ENCODE measurements at places on chromosomes 4 and X.

DNA sequence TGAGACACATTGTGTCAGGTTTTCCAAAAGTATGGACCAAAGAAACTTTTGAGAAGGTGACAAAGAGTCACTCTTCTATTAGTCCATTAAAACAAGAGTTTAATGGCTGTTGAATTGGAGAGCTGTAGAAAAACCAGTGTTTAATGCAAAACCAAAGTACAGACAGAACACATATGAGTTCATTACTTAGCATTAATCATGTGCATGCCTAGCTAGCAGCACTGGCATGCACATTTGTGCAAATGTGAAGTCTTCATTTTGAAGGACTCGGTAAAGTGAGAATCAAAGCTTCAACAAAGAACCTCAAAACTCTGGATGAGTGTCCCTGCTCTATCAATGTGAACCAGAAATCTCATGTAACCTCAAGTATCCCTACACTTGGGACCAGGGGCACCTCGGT is 256.3 kb upstream of the PPARGC1A start:
- DNase-seq: no peak

DNA sequence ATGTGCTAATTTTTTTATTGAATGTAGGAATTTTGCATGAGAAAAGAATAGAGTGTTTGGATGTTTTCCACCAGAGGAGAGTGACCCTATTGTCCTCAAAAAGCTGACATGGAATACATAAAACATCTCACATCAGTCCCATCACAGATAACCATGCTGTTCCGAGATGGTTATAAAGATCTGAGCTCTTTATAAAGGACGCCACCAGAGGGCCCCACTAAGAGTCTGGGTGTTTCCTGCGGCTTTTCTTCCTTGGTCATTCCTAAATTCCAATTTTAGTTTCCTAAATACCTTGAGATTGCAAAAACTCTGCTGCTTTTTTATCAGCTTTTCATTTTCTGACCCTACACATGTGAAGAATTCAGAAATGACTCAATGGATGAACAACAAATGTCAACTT is 504.5 kb upstream of the FRG1 start:
- no peak for DNase-seq

GRCh38 chrX:45230410-45230809 is 29.7 kb upstream of the DIPK2B start:
- no peak for DNase-seq

DNA sequence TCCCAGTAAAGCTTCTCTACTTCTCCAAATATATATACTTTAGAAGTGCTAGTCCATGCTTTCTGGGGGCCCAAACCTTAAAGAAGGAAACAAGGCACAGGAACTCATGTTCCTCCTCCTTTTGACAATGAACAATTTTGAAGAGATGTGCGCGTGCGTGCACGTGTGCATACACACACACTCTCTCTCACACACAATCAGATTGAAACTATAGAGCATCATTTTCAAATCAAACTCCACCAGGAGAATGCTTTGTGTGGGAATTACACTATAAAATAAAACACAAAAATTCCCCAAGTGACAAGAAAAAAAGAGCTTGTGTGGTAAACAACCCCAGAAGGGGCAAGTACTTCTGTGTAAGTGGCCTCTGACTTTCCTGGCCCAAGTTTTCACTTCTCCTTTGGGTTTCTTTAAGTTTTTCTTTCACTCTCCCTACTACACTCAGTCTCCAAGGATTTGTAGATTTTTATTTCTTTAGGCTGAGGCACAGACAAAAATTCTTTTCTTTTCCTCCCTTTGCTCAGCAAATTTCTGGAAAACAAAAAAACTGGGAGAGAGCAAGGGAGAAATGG is 46.6 kb upstream of the SHISA3 start:
- no peak for DNase-seq

Measured in iris pigment epithelial cell (primary cell).